ENCODE measurements at places on chromosomes 4 and X.
A peak's percentile ranks its signal among the peaks of the same experiment; 100 is the strongest.

DNA sequence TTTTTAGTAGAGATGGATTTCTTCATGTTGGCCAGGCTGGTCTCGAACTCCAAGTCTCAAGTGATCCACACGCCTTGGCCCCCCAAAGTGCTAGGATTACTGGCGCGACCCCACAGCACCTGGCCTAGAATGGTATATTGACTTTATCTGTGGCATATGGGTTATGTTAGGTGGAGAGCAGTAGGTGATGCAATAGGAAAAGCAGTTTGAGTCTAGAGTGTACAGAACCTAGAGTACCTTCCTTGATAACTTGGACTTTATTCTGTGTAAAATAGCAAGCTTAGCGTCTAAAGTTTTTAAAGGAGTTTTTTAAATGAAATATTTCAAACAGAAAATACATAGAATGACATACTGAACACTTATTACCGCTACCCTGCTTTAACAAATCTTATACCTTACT is 312.0 kb upstream of the ZCCHC13 start:
- DNase-seq: no peak

GRCh38 chrX:46758956-46759644 is at the start of gene SLC9A7:
SLC9A7 (minus strand) TSS chrX:46759118; CDS start chrX:46759029, 89 bp downstream.
- DNase-seq: peak; percentile 78

DNA sequence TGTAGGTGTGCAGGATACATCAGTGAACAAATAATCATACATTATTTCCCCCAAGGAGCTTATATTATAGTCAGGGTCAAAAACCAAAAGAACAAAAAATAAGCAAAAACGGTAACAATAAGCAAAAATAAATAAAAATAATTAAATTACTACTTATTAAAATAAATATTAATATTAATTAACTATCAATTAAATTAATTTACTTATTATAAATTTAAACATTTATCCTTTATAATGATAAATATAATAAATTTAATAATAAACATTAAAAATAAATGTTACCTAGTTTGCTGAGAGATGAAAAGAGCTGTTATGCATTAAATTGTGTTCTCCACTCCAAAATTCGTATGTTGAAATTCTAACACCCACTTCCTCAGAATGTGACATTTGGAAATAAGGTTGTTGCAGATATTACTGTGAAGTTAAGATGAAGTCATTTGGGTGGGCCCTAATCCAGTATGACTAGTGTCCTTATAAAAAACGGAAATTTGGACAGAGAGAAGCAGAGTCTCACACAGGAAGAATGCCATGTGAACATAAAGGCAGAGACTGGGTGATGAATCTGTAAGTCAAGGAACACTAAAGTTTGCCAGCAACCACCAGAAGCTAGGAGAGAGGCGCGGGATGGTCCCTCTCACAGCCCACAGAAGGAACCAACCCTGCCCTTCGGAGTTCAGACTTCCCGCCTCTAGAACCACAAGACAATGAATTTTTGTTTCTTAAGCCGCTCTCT is 67.2 kb upstream of the IBSP start:
- no peak for DNase-seq

DNA sequence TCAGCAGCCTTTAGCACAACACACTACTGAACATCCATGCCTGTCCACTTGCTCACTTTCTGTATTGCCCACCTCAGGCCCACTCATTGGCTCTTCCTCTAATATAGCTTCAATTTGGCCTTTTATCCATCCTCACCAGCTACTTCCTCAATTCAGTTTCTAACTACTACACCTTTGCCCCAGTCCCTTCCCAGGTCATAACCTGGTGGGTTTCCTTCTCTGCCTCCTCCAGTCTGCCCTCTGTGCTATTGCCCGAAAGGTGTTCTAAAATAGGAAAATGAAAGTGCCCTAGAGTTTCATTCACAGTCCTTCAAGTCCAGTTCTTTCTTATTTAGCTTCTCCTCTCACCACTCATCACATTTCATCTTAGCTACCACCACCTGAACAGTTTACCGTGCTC is 23.1 kb downstream of the MOSPD2 start:
- no peak for DNase-seq

- DNase-seq: no peak
Measured at GRCh38 chr4:61666244-61666643, 466.1 kb downstream of the ADGRL3 start.
